ENCODE measurements at places on chromosomes 4 and X. TPM values are rescaled to one million over a fixed set of nuclear protein-coding genes. Genes with fewer than 3 reads are reported as not detected.

GRCh38 chrX:149628768-149629167, 2.8 kb downstream of the TMEM185A start:
- no peak for DNase-seq

GRCh38 chr4:8610858-8611616, 18.5 kb downstream of the CPZ start:
- no peak for DNase-seq

DNA sequence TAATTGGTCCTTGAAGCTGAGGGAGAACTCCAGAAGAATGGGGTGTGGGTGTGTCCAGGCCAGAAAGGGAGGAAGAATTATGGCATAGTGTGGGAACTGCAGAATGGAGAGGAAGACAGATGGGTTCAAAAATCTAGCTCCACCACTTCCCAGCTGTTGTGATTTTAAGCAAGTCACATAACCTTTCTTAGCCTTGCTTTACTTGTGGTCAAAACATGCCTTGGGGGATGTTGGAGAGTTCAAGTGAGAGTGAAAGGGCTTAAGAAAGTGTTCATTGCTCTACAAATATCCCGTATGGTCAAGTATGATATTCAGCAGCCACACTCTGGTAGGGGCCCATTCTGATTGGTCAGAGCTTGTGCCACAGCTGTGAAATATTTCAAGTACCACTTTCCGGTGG, 15.0 kb upstream of the STARD8 start:
- no peak for DNase-seq

GRCh38 chrX:120561634-120562568, 1.1 kb upstream of the CUL4B start:
- no peak for DNase-seq

GRCh38 chrX:133269168-133269567, 51.0 kb upstream of the TFDP3 start:
- DNase-seq: no peak

GRCh38 chrX:1600406-1601050, 9.1 kb downstream of the AKAP17A start:
- no peak for DNase-seq

DNA sequence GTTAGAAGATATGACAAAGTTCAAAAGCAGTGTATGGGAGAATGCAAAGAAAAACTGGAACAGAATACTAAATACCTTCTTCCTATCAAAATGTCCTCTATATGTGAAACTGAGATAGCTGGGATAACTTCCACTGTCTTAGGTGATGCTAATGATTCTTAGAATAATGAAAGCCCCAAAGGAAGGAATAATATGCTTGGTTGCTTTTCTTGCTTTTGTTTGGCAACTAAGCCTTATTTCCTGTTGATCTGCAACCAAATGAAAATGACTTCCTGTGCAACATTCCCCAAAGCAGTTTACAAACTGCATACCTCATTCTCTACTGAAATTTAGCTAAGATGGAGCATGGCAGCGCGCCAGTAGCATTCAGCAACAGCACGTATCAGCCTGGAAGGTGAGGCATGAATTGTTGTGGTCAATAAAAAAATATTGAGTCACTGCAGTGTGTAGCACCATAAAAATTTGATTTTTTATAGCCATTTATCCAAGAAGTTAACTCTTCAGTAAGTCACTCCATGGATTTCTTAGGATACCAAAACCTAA, 18.7 kb downstream of the NDNF start:
- DNase-seq: peak; percentile 57

Gene HSD17B13
- total RNA-seq: 0.32 TPM

Gene TLR6
- total RNA-seq: 2.3 TPM

Data from Right ventricle myocardium superior (tissue), 1 donor.